Activated CD8-positive, alpha-beta memory T cell treated with anti-CD3 and anti-CD28 coated beads for 24 hours (primary cell): ENCODE measurements at places on chromosomes 7 and 10.

DNA sequence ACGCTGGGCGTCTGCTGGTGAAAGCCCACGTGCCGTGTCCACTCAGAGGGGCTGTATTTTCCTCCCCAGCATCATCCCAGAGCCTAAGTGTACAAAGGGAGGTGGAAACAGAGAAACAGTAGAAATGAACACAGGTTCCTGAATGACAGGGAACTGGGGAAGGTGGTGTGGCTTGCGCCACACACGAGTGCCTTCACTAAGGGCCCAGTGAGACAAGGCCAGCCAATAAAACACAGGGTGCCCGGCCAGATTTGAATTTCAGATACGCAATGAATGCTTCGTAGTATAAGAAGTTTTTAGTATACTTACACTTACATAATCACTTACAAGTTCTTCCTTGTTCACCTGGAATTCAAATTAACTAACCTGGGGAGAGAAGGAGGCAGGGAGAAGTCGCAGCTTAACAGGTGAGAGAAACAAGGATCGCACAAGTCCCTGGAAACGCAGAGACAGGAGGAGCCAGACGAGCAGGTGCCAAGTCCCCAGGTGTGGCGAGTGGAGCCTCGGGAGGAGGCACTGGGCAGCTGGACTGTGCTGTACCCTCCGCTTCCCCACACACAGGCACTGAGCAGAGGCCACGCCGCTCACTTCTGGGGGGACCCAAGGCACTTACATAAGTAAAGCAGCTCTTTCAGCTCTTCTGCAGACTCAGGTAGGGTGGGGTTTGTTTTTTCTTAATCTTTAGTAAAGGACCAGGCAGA, 105.2 kb upstream of the MGMT start:
- no peak for DNase-seq

- no peak for DNase-seq
These were observed 493.7 kb upstream of the NUPR2 start for GRCh38 chr7:56609852-56610355.

- peak; percentile 47 for DNase-seq
These were observed 101.5 kb upstream of the DIP2C start for GRCh38 chr10:790821-791551.

DNA sequence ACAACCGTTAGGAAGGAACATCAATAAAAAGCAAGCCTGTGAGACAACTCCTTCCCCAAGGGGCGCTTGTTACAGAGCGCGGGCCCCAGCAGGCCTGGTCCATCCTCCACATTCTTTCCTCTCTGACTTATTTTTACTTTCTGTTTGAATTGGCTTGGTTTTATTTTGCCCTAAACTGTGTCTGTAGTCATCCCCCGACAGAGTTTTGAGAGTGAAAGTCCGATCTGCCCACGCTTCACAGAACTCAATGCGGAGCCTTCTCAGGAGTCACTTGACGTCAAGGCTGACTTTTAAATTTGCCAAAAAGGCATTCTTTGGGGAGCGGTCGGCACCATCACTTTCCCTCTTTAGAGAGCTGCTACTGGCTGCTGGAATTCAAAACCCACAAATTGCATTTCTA, 150.1 kb upstream of the KLF6 start:
- DNase-seq, result peak; percentile 79

- DNase-seq, result no peak
These were observed 92.8 kb upstream of the TMEM168 start for GRCh38 chr7:112882991-112883390.

DNA sequence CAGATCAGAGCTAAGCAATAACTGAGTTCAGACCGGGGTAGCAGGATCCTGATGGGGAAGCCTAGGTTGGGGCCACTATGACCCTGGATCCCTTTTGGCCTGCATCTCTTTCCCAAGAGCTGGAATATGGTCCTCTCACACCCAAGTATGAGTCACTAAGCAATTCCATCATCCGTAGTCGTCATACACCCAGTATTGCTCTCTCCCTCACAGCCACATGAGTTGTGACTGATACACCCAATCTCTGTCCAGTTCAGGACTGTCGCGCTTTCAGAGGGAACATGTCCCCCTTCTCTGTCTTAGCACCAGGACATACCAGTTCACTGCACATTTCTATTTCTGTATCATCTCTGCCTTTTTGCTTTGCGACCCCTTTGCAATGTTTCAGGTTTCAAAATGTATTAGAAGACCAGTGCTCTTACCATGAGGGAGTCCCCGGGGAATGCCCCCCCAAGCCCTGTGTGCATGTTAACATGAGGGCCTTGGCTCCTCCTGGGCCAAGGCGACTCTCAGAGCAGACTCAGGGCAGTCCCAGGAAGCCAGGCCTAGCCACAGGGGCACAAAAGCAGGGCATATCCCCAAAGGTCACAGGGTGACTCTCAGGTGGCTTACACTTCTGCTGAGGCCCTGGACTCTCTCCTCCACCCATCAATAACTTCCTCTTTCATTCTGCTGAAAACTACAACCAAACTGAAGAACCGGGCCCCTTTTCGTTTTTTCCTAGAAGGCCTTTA, 75.3 kb upstream of the SAMD8 start:
- DNase-seq, result peak; percentile 63

GRCh38 chr7:44396496-44396895, 71.1 kb upstream of the CAMK2B start:
- no peak for DNase-seq

DNA sequence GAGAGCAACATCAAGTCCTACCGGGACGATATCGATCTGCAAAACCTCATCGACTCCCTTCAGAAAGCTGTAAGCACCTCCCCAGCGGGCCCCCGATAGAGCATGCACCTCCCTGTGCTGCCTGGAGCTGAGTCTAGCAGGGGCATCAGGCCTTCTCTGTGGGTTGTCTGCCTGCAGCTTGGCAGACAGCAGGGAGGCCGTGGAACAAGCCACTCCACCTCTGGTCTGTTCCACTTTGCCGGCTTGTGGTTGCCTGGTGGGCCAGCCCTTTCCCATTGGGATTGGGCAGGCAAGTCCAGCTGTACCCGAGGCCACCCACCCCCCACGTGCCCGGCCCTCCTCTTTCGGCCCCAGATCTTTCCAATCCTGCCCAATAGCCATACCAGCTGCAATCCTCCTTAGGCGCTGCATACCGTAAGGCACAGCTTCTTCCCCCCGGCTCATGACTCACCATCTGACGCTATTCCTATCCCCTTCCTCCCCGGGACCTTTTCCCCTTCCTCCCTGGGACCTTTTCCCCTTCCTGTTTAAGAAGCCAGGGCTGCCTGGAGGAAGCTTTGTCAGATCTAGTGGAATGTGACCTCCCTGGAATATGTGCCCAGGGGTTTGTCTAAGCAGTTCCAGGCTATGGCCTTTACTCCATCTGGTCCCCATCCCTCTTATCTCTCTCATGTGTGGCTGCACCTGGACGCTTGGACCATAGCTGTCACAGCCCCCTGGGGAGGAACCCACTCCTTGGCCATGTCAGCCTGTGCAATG, 28.1 kb upstream of the SH2D4B start:
- DNase-seq, result no peak

- DNase-seq, result no peak
These were observed 221.0 kb downstream of the TWIST1 start for GRCh38 chr7:18896343-18896975.

DNA sequence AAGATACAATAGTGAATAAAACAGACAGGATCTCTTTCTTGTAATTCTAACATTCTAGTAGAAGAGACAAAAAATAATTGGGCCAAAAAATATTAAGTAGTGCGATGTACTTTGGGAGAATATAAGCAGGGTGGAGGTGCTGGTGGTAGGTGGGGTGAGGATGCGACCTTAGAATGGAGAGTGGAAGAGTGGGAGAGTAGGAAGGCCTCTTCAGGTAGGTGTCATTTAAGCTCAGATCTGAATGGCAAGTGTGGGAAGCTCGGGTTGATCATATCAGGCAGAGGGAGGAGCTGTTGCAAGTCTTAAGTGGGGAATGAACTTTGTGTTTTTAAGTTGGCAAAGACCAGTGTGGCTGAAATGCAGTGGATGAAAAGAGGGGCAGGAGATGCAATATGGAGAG, 3.8 kb upstream of the IFRD1 start:
- DNase-seq, result no peak

- no peak for DNase-seq
These were observed 31.7 kb downstream of the SKIDA1 start for GRCh38 chr10:21493784-21494183.

- no peak for DNase-seq
These were observed 36.1 kb upstream of the ZNF736 start for GRCh38 chr7:64277630-64278029.
